ENCODE measurements at places on chromosomes 4 and X. TPM values are rescaled to one million over a fixed set of nuclear protein-coding genes. Genes with fewer than 3 reads are reported as not detected.

Gene BRCC3
- total RNA-seq, result 15.0 TPM

Gene NKX6-1
- 0.47 TPM for total RNA-seq

Gene SMIM10L2A
- 0.07 TPM for total RNA-seq

Gene COPS4
- total RNA-seq, result 48.6 TPM

GRCh38 chr4:88981993-88982392 is 75.0 kb downstream of the FAM13A start:
- DNase-seq, result no peak

DNA sequence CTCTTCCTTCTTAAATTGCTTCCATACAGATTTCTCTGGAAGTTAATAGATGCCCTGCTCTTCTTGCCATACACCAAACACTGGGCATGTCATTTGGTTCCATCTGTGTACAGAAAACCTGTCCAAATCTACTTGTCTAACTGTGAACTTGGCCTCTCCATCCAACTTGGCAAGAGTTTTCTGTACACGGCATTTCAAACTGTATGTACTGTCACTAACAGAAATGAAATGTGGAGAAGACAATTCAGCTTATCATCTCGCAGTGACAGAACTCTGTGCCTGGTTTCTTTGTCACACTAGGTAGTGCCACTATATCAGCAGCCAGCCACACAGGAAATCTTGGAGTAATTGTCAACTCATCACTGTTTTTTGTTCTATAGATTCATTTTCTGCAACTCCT is 58.2 kb downstream of the CXXC4 start:
- DNase-seq, result no peak

GRCh38 chrX:4909348-4909747 is 1195.9 kb upstream of the PRKX start:
- DNase-seq, result peak; percentile 0

- no peak for DNase-seq
Measured at GRCh38 chrX:11778230-11778629, 20.2 kb downstream of the MSL3 start.

DNA sequence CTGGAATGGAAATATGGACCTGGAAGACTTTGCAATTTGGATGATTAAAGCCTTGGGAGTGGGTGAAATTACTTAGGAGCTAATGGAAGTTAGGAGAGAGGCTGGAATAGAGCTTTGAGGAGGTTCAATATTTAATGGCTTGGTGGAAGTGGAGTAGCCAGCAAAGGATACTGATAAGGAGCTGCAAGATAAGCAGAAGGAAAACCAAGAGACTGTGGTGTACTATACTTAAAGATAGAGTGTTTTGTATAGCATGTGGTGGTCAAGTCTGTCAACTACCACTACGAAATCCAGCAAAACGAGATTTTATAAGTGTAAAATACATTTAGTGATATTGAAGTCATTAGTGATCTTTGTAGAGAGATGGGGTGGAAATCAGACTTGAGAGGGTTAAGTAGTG is 54.0 kb upstream of the TMLHE start:
- no peak for DNase-seq

GRCh38 chr4:180336494-180337090 is 1906.6 kb upstream of the TENM3 start:
- DNase-seq, result no peak

DNA sequence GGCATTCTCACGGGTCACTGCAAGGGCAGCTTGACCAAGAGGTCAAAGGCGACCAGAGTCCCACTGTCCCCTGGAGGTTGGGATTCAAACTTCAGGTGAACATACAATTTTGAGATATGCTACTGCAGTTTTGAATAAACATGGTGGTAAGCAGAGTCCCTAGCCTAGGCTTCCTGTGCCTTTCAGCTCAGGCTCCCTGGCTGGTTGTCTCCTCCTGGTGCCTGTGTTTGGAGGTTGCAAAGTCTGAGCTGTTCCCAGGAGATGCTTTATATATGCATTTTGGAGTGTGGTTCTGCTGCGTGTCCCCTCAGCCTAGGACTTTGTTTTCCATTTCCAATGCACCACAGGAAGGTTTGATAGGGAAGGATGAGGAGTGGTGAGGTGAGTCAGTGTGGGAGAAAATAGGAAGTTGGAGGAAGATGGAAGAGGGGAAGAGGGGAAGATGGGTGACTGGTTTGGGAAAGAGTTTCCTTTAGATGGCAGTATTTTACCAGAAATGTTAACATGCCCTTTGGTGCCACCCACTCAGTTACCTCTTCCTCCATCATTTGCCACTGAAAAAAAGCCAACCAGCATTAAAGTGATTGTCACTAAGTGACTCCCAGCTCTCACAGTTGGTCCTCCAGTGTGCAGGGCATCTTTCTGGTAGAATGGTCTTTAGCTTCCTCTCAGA is 211.7 kb upstream of the AGTR2 start:
- DNase-seq, result peak; percentile 42

GRCh38 chr4:163679189-163679588 is 184.7 kb downstream of the TMA16 start:
- DNase-seq, result peak; percentile 67

DNA sequence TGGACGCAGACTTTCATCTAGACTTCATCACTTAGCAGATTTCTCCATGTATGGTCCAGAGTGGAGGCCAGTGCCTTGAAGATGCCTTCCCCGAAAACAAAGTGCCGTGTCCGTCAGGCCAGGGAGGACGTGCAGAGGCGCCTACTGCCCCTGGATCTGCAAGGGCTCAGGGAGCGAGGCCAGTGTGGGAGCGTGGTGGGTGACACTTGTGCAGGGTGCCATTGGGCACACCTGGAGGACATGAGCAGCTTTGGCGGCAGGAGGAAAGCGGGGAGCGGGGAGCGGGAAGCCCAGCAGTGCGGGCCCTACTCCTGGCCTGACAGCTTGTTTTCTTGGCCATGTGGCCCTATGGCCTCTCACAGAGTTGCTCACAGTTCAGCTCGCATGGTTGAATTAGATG is 25.8 kb downstream of the WFS1 start:
- DNase-seq, result no peak

DNA sequence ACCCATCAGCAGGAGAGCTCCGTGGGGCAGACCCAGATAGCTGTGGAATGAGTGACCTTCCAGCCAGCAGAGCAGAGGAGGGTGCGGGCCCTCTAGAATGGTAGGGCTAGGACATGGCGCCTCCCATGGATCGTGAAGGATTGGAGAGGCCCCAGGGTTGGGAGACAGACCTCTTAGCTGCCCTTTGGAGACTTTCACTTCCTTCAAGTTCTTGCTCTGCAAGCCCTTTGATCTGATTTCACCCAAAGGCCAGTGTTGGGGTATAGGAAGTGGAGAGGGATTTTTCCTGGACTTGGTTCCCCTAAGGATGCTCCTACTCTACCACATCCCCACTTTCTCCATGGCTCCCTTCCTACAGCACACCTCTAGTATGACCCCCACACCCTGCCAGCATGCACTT is 3.0 kb downstream of the SASH3 start:
- DNase-seq, result no peak

DNA sequence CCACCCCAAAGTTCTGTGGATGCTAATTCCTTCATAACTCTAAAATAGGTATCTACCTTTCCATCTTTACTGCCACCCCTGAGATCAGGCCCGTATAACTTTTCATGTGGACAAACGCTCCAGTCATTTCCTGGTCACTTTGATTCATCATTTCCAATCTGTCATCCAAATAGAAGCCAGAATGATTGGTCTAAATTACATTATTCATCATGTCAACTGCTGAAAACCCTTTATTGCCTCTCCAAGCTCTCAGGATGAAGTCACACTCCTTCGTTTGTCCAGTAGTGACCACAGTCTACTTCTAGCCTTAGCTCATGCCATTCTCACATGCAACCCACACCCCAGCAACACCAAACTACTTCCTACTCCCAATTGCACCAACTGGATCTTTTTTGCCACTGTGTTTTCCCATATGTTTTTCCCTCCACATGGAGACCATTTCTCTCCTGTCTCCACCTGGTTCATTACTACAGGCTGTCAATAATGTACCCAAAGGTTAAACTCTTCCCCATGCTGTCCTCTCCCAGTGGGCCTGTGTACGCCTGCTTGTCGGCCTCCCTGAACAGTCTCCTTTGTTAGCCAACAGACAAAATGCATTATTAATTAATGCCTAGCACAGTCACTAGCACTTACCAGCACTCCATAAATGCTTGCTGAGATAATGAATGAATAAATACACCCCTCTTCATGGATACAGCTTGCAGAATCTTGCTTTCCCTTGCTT is 382.6 kb upstream of the NOCT start:
- peak; percentile 69 for DNase-seq

DNA sequence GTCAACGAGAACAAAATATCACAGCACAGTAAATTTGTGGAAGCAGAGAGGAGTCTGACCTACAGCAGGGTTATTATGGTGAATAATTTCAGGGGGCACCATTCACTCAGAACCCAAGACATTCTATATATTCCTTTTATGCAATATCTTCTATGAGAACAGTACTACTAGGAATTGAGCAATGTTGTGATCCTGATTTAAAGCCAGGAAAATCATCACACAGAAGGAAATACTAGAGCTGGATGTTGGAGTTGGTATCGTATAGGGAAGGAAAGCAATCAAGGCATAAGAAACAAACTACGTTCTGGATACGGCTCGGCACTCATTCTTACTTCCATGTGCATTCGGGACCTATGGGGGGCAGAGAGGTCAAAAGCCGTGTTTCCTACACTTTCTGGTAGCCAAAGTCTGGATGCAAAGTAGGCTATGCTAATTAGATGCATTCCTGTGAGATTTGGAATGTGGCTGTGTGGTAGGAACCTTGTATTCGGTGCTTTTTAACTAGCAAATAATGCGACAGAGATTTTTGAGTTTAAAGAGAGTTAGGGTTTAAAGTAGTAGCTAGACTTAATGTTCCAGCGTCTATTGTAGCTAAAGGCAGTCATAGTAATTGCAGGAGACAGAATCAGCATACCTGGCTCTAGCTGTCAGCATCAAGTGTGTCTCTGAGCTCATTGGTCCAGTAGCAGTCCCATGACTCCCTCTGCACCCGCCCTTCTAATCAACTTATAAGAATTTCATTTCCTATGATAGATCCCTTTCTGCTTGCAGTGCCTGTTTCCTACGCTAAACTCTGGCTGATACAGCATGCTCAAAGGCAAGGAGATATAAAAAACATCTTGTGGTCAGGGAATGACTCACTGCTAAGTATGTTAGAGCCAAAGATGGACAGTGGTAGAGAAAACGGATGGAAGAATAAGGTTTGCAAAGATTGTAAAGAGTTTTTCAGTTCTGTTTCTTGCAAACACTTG is 43.3 kb upstream of the PDGFC start:
- DNase-seq, result peak; percentile 86

DNA sequence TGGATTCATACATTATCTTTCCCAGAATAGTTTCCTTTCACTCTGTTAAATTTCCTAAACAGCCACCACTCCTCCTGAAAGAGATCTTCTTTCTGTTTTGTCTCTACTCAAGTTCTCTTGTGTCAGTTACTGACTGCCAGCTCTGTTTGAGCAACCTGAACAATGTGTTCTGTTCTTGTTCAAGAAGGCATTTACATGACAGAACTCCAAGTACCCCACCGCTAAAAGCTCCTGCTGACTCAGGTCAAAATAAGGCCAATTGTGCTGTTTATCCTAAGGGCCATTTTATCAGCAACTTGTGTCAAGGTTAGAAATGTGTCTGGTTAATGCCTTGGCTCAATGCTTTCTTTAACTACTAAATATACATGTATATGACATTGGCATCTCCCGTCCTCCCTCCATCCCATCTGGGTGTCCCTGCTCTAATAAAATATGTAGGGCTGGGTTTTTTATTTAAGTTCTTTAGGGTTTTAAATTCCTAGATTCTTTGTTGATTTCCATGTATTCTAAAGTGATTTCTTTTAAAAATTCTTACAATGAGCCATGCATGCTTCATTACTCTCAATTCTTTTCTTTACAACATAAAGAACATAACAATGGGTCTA is 144.3 kb upstream of the PAQR3 start:
- no peak for DNase-seq

DNA sequence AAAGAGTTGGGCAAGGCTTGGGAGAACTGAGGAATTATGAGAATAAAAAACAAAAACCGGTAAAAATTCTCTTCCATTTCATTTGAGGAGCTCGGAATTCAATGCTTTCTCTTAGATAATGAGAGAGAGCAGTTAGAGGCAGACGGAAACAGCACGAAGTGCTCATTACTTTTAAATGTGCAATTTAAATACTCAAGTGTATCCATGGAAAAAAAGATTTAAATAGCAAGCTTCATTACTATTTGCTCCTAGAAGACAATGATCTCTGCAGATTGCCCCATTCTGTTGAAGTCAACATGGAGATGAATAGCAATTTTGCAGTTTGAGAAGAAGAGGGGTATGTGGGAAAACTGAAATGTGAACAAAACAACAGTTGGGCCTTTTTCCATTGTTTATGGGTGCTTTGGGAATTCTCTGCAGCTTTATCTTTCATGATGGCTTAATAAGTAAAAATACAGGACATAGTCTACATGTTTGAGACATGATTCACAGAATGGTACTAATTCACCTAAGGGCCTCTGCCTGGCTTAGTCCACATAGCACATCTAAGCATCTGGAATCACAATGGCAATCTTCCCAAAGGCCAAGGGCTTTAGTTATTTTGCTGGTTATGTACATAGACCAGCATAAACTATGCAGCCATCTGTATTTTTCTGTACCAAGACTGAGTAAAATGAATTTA is 512.7 kb upstream of the FAT1 start:
- DNase-seq, result peak; percentile 34

- no peak for DNase-seq
Measured at GRCh38 chr4:8766610-8767009, 105.0 kb downstream of the HMX1 start.

- no peak for DNase-seq
Measured at GRCh38 chr4:40648742-40649281, 19.1 kb upstream of the RBM47 start.

DNA sequence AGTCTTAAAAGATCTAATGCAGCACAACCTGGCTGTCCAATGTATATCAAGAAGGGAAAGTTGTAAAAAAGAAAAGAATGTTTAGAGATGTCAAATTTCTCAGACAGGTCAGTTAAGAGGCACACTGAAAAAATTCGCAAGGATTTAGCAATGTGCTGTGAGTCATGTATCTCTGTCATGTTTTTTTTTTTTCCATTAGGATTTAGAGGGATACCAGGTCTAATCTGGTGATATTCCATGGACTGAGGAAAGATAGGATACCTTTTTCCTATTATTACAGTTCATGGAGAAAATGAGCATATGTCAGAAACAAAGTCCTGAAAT is 815.4 kb upstream of the PCDH10 start:
- DNase-seq, result peak; percentile 50

DNA sequence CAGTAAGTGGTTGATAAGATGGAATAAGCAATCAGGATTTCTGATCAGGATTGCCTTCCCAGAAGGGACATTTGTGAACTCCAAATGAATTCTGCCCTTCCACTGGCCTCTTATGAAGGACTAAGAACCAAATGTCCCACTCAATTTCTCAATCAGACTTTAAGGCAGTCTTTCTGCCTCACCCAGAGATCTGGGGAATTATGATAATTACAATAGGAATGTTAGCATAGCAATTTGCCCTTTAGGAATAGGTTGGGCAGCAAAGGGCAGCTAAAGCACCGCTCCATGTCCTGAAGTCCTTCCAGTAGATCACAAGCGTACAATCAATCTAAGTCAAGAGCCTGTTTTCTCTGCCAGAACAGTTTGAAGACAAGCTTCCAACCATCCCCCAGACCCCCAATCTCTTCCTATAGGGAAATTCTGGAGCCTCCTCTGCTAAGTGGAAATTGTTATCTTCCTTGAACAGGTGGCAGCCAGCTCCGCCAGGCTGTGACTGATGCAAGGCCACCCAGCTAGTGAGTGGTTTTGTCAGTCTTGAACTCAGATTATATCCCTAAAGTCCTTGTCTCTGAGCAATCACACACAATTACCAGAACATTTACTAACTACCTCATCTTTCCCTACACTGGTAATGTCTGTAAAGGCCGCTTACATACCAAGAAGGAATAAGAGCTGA is 18.6 kb downstream of the NKX3-2 start:
- no peak for DNase-seq

GRCh38 chr4:28007693-28008092 is 1147.1 kb downstream of the STIM2 start:
- no peak for DNase-seq
